ENCODE measurements at places on chromosomes 4 and X. TPM values are rescaled to one million over a fixed set of nuclear protein-coding genes. Genes with fewer than 3 reads are reported as not detected.

DNA sequence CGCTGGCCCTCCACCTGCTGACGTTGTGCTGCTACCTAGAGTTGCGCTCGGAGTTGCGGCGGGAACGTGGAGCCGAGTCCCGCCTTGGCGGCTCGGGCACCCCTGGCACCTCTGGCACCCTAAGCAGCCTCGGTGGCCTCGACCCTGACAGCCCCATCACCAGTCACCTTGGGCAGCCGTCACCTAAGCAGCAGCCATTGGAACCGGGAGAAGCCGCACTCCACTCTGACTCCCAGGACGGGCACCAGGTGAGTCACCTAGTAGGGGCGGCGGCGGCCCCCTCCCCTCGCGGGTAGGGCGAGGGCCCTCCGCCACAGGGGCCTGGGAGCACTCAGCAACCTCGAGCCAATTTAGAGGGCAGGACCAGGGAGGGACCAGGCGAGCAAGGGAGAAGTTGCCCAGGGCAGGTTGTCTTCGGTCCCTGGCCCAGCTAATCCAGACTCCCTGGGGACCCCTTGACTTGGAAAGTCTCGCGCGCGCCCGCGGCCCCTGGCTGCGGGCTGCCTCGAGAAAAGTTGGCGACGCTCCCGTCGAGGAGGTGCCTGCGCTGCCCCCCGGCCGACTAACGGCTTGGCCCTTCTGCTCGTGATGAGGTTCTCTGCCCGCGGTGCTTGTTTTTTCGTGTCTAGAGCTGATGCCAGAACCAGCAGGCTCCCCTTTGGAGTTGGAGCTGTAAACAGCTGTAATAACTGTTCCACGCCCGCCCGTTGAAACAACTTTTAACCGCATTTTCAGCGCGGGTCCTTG is 717 bp downstream of the EDA start:
- no peak for DNase-seq
- H3K4me1 ChIP-seq = no peaks in the 10 kb centered on the region
- peak overlapping the region; percentile 45 for H3K4me3 ChIP-seq
- peaks cover 16% of the 10 kb centered on the region for H3K27me3 ChIP-seq
- H3K27ac ChIP-seq = no peak overlapping the region

DNA sequence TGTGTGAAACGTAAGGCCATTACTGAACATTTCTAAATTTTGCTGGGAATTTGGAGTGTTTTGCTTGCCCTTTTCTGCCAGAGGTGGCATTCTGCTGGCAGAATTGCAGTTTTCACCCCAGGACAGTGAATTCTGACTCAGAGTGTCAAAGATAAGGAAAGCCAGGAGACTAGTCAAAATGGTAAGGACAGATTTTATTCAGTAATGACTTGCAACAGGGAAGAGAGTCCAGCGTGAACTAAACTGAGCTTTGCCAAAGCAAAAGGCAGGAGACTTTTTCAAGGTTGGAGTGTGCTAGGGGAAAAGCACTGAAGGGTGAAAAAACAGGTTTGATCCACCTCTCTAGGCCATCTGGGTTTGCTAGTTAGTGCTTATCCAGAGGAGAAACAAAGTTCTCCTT is 19.4 kb downstream of the MRFAP1 start:
- DNase-seq = no peak
- no peak overlapping the region for H3K27ac ChIP-seq
- H3K27me3 ChIP-seq = peaks cover 23% of the 10 kb centered on the region
- H3K4me3 ChIP-seq = no peak overlapping the region

SORBS2 gene
- 0.15 TPM for total RNA-seq

F9 gene
- not detected for total RNA-seq

DNA sequence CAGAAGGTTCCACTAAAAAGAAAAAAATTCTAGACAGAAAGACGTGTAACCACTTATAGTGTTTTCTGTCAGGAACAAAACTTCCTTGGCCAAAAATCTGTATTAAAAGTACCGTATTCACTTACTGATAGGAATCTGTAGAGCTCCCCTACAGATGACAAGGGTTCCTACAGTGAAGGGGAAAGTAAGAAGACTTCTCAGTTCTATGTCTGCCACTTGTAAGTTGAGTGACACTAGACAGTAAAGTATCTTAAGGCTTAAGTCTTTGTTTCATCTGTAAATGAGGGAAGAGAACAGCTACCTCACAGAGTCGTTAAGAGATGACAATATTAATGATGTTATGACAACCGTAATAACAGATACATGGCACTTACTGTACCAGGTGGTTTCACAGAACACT is 3.3 kb downstream of the COQ2 start:
- no peak overlapping the region for H3K27ac ChIP-seq
- no peak for DNase-seq
- peaks cover 9% of the 10 kb centered on the region for H3K4me1 ChIP-seq
- H3K27me3 ChIP-seq = no peaks in the 10 kb centered on the region
- no peaks in the 10 kb centered on the region for H3K36me3 ChIP-seq

- no peaks in the 10 kb centered on the region for H3K27me3 ChIP-seq
- no peak overlapping the region for H3K27ac ChIP-seq
- H3K4me3 ChIP-seq = no peak overlapping the region
- H3K4me1 ChIP-seq = no peaks in the 10 kb centered on the region
- no peaks in the 10 kb centered on the region for H3K36me3 ChIP-seq
- no peak for DNase-seq
Measured at GRCh38 chr4:8294775-8295174, 25.2 kb downstream of the HTRA3 start.
